Renal cortical epithelial cell (primary cell): ENCODE measurements at places on chromosomes 16 and 17.

GRCh38 chr16:6835516-6835915 is 497.1 kb upstream of the RBFOX1 start:
- DNase-seq, result peak; percentile 43

DNA sequence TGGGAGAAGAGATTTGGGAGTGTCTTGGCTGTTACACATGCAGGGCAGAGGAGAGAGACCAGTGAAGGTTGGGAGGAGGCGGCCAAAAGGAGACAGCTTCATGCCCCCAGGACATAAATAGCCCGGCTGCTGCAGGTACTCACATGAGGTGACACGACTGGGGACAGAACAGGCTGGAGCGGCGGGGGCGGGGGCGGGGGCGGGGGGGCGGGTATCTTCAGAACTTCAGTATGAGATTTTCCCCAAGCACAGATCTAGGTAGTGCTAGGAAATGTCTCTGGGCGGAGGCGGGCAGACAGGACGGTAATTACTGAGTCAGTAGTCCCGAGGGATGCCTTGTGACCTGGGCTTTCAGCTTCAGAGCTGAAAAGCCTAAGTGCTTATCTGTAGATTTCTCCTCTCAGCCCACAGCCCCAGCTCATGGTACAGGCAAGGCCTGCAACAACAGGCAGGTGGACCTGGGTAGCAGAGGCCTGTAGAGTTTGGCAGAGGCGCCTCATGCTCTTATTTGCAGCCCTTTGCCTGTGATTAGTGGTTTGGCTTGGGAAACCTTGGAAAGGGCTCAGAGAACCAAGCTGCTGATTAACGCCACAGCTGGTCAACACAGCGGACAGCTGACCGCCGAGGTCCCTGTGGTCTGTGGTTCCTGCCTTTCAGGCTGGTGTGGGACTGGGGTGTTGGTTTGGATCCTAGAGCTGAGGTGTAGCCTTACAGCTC is 24.5 kb downstream of the UNK start:
- peak; percentile 44 for DNase-seq

GRCh38 chr17:81916234-81917001 is 1.6 kb downstream of the SIRT7 start:
- DNase-seq, result peak; percentile 74

DNA sequence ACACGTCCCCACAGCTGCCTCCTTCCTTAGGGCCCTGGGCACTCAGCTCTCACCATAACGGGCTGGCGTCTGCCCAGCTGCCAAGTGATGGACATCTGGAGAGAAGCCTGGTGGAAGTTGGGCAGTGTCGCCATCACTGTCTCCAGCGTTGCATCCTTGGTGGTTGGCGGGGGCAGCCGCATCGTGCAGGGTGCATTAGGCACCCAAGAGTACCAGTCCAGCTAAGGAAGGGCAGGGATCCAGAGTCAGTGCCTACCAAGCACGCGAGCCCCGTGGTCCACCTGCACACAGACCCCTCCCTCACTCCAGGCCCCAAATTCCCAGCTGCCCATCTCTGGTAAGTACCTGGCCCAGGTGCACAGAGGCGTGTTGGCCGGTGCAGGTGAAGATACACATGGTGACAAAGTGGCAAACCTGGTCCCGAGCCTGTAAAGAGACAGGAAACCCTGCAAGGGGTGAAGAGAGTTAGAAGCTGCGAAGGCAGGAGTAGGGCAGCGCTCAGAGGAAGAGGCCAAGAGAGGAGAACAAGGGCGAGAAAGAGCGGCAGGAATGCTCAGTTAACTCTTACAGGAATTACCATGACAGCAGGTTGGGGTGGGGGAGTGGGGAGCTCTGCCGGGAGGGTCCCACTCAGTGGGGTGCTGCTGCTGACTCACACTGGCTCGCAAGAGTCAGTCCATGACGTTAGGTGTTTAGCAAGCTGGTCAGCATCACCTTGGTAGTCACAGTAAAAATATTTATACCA is 9.5 kb downstream of the ALOX15 start:
- DNase-seq, result peak; percentile 28

GRCh38 chr17:28812748-28813377 is 29.7 kb downstream of the FAM222B start:
- peak; percentile 38 for DNase-seq

GRCh38 chr17:46001390-46002310 is 2.6 kb downstream of the STH start:
- no peak for DNase-seq

- DNase-seq, result no peak
These were observed 89.7 kb downstream of the MGAT5B start for GRCh38 chr17:76957678-76958464.

- no peak for DNase-seq
These were observed 581.7 kb downstream of the KCNJ2 start for GRCh38 chr17:70750983-70751382.

DNA sequence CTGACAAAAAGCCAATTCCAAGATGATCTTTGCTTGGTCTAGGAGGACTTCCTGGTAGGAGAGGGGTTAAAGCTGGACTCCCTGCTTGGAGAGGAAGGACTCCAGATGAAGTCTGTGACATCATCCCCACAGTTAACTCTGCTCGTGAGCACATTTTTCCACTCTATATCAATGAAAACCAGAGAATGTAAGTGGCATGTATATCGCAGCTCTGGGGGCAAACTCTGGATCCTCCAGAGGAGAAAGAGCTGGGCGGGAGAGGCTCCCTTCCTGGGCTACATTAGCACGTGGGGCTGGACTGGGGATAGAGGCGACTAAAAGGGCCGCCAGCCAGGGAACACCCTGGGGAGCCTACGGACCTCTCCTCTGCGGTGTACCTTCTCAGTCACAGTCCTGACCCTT is 34.1 kb downstream of the HIC1 start:
- DNase-seq, result no peak

GRCh38 chr17:76658242-76658662 is 14.7 kb upstream of the ST6GALNAC1 start:
- no peak for DNase-seq

DNA sequence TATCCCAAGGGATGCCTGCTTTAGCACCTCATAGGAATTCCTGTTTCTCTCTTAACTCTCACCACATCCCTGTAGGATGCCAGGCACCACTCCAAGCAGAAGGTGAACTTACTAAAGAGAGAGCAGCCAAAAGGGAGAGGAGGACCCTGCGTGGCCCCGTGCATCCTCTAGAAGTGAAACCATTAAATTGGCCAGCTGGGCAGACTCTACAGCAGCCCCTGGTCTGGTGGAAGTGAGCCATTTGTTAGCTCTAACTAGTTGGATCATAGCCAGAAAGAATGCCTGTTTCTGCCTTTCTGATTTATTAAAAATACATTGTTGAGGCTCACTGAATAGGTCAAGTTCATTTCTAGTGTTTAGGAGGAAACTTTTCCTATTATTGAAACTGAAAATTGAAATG is 22.3 kb downstream of the TMEM11 start:
- no peak for DNase-seq

GRCh38 chr16:88491001-88491559 is 38.0 kb downstream of the ZFPM1 start:
- DNase-seq, result no peak

- DNase-seq, result no peak
These were observed 168.0 kb upstream of the RPH3AL start for GRCh38 chr17:520447-521182.

GRCh38 chr16:20695024-20695423 is 2.5 kb downstream of the ACSM1 start:
- DNase-seq, result peak; percentile 58

- DNase-seq, result no peak
These were observed 49.1 kb downstream of the PHLPP2 start for GRCh38 chr16:71675380-71675779.

DNA sequence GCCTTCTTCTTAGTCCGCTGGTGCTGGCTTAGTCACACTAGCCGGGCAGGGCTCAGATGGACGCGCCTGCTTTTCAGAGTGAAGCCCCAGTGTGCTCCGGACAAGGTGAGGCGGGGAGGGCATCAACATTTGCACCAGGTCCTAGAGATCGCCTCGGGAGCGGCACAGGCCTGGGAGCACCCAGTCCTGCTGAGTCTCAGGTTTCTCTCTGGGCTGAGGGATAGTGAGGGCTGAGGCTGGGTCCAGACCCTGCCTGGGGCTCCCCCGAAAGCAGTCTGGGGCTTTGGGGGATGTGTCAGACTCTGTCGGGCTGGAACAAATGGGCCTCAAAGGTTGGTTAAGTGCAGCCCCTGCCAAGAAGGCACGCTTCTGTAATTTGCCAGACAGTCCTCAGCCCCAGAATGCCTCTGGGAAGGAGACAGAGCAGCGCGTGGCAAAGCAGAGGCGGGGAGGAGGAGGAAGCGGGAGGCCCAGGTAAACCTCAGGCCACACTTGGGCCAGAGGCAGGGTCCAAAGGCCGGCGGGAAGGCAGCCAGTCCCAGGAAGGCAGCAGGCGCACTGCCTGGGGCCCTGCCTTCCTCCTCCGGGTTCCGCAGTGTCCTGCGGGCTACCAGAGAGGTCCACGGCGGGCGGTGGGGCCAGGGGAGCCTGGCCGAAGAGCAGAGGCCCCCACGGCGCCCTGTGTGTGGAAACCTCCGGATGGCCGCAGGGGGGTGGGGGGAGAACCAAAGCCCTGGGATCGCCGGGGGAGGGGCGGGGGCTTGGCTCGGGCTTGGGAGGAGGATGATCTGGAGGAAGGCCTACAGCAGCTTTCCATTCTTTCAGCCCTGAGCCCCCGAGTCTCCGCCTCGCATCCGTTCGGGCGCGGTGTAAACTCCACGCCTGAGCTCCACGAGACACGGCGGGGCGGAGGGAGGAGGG is 39.5 kb upstream of the ATP2A3 start:
- no peak for DNase-seq

DNA sequence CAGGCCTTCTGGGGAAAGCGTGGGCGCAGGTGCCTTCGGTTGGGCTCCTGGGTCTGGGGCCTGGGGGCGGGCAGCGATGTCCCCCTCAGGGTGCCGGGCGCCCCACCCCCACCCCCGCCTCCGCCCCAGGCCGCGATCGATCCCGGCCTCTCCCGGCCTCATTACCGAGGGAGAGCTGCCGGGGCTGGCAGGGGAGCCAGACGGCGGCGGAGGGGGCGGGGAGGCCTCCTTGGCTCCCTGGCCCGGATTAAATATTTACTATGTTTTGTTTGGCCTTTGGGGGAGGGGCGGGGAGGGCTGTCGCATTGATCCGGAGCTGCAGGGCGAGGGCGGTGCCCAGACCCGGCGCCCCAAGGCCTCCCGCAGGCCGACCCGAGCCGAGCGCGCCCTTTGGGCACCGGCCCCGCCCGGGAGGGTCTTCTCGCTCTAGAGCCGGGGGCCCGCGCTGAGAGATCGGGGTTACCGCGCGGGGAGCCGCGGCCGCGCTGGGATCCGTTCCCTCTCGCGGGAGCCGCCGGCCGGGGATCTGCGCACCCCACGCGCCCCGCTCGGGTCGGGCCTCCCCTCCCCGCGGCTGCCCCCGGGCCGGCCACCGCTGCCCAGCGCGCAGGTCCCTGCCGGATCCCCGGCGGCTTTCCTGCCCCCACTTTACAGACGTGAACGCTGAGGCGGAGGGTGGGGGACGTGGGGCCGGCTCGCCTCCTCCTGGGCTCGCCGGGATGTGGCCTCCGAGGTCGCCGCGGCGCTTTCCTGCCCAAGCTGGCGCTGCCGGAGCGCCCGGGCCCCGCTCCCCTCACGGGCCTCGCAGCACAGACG is 27.0 kb downstream of the RTN4RL1 start:
- DNase-seq, result peak; percentile 21

GRCh38 chr16:9152649-9153501 is 61.4 kb downstream of the HAPSTR1 start:
- no peak for DNase-seq

- no peak for DNase-seq
These were observed 65.4 kb downstream of the C16orf78 start for GRCh38 chr16:49439050-49439449.

- DNase-seq, result peak; percentile 88
These were observed 25.3 kb downstream of the UBE2O start for GRCh38 chr17:76427501-76428231.

DNA sequence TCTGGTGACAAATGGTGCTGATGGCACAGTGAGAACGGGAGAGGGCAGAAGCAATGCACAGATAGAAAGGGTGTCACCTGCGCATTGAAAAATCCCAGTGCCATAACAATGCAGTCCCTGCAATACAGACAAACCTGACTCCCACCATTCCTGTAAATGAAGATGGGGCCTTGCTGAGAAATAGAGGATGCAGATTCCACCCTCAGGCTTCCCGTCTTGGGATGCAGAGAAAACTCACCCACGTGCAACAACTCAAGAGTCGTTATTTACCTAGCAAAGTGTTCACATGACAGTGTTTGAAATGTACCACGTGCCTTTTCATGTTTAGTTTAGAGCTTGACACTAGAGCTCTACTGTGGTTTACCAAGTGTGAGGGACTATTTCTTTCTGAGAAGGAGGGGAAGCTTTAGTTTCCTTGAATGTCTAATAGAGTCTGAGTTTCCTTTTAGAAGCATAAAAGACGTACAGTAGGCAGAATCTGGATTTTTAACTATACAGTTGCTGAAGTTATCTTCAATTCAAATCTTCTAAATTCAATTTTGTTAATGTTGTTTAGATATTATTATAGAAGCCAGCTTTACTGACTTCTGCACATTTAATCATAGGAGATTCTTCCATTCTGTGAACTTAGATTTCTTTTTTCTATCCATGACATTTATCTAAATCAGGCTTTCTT is 35.6 kb downstream of the WWOX start:
- no peak for DNase-seq

- DNase-seq, result peak; percentile 41
These were observed 19.3 kb downstream of the ARHGAP23 start for GRCh38 chr17:38447502-38448085.

- peak; percentile 77 for DNase-seq
These were observed 4.7 kb downstream of the PDE6G start for GRCh38 chr17:81651692-81652091.

DNA sequence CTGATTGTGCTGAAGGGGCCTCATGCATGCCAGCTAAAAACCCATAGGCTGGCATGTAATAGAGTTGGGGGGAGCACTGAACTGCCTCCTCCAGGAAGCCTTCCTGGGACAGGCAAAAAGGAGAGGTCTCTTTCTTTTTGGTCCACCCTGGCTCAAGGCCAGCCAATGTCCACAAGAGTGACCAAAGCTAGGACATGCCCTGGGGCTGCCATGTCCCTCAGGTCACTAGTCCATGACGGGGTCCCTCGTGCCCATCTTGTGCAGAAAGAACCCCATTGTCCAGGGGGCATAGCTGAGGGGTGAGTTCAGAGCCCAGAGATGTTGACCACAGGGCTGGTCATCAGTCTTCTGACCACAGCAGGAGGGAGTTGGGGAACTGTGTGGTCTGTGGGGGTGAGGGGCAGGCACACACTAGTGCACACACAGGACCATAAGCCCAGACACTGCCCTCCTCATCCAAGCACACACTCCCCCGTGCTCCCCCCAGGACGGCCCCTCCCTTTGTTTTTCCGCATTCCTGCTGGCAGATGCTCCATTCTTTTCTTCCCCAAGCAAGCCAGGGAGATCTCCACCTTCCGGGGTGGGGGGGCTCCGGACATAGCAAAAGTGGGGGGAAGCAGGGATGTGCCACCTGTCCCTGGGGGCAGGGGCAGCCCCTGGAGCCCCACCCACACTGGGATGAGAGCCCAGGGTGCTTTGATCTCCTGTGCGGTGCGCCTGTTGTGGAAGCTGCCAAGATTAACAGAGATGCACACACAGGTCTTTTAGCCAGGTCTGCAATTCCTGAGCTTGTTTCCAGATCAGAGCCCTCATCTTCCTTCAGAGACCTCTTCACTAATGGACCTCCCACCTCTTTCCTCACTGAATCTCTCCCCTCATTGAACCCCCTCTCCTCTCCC is 25.2 kb upstream of the PHB1 start:
- DNase-seq, result peak; percentile 63
